ENCODE measurements at places on chromosomes 16 and 17.

- no peak for DNase-seq
These were observed 101.0 kb downstream of the SYCE1L start for GRCh38 chr16:77300256-77300655.

- no peak for DNase-seq
These were observed 1219.8 kb downstream of the CDH8 start for GRCh38 chr16:60816461-60816860.

DNA sequence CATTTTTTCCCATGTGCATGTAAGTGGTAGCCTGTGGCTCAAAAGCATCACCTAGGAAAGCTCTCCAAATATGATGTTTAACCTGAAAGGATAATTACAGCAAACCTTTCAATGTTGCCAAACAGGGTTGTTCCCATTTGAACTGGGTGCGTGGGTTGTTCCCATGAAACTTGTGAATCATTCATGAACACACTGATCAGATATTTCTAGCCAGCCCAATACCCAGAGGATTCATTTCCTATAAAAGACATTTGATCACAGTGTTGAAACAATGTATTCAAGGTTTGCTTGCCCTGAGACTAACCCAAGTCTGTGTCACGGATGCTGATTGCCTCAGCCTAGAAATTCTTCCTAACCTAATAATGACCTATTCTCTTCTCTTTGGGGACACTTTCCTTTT is 12.9 kb downstream of the KRT39 start:
- no peak for DNase-seq

DNA sequence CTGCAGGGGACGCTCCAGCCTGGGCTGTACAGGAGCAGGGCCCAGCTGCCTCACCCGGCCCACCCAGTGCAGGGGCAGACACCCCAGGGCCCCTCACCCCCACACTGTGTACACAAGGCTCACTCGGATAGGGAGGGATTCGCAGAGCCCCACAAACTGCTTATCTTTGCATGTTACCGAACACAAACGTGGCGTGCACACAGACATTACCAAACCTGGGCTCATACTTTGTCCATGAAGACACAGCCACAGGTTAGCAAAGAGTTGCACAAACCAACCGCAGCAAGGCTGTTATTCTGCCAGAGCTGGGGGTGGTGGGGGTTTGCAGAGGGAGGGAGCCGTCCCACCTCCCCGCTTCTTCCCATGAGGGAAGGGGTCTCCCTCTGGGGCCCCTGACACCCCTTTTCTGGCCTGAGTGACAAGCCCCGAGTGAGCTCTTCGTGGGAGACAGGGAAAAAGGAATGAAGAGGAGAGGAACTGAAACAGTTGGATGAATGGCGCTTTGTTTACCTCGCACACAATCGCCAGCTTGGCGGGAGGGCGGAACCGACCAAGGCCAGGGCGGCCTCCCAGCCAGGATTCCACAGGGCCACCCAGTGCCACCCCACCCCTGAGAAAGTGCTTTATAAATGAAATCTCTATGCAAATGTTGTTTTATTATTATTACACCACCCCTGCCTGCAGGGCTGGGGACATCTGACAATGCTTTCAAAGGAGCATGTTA is 434 bp upstream of the CPSF4L start:
- peak; percentile 53 for DNase-seq

Measured in GM23338 (cell line).